ENCODE measurements at places on chromosomes 1 and 21.
A peak's percentile ranks its signal among the peaks of the same experiment; 100 is the strongest.

- DNase-seq: no peak
These were observed 30.1 kb downstream of the SKI start for GRCh38 chr1:2258122-2258681.

DNA sequence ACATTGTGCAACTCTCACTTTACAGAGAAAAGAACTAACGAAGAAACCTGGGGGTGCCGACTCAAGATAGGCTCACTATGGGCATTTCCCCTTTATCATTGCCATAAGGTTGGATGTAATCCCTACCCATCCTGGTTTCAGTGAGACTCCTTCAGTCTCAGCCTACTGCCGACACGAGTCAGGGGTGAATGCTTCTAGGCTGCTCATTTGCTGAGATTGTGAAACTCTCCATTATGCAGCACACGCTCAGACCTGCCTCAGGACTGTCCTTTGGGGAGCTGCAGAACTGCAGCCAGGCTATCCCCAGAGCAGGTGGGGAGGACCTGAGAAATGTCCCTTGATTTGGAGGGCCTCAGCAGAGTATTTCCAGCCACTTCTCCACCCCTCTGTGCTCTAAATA is 22.2 kb downstream of the TSHB start:
- DNase-seq: no peak

GRCh38 chr21:44337941-44338895 is 972 bp downstream of the CFAP410 start:
- peak; percentile 83 for DNase-seq

- DNase-seq: no peak
These were observed 71.2 kb upstream of the HOOK1 start for GRCh38 chr1:59743324-59744091.

DNA sequence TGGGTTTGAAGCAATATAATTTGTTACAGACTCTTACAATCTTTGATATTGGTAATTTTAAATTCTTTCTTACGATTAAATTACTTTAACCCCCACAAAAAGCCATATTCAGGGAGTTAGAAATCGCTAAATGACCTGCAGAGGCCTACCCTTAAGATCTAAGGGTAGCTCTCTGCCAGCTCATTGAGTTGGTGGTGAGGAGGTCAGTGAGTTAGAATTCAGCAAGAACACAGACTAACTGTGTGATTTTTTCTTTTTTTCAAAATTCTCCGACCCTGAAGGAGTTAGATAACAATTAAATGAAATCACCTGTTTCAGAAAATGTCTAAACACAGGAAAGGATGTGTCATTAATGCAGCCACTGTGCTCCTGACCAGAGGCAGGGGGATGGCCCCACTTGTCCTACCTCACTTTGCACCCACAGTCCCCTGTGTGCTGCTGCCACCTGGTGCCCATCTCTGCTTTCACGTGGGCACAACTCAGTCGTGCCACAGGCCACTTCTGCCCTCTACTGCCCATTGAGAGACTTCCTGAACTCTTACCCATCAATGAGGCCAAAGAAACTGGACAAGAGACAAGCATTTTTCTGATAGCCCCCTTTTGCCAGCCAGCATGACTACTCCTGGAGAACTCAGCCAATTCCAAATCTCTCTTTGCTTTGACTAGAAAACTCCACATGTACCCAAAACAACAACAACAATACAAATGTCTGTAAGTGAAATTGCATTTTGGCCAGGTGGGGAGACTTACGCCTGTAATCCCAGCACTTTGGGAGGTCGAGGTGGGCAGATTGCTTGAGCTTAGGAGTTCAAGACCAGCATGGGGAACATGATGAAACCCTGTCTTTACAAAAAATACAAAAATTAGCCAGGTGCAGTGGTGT is 8.4 kb downstream of the CFAP45 start:
- DNase-seq: peak; percentile 82

- DNase-seq: no peak
These were observed 28.5 kb upstream of the SELENON start for GRCh38 chr1:25771221-25772114.

Data from COR-L47 (cell line).